Mesothelial cell of epicardium (in vitro differentiated cells): ENCODE measurements at places on chromosomes 12 and 14. TPM values are rescaled to one million over a fixed set of nuclear protein-coding genes. Genes with fewer than 3 reads are reported as not detected.

GRCh38 chr12:97701901-97702300 is 239.3 kb downstream of the RMST start:
- DNase-seq = no peak

- DNase-seq = no peak
Observed at GRCh38 chr14:64970776-64971477, 1.2 kb downstream of the RAB15 start.

The ZNF664 gene
- total RNA-seq = 112 to 122 TPM (median 116 TPM) in 3 replicates

The KLRC3 gene
- total RNA-seq = not detected in 3 replicates

The LPAR5 gene
- 1.3 to 1.7 TPM (median 1.3 TPM) in 3 replicates for total RNA-seq

GRCh38 chr14:35189422-35189821 is 67.1 kb downstream of the PRORP start:
- DNase-seq = no peak

DNA sequence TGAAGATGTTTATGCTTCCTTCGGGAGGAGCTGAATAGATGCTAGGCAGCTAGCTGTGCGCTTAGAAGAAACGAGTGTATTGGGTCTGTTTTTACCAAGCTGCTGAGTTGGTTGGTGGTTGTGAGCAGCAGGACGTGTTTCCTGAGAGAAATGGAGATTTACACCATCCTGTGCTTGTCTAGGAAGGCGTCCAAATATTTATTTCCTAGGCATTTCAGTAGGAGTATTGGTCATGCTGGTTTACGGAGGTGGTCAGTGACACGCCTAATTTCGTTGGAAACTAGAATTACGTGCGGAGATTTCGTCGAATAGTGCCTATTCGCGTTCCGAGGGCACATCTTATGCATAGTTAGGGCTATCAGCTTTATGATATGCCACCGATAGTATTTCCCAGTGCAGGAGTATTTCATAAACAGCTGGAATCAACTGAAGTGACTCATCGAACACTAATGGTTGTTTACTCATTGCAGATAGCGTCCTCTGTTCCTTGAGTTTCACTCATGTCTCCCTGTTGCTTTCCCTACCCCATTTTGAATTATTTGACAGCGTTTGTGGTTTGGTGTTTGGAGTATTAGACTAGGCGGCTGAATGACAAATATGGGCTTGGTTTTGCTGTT is 780 bp downstream of the TBC1D15 start:
- DNase-seq = no peak
